ENCODE measurements at places on chromosomes 13 and 19.

DNA sequence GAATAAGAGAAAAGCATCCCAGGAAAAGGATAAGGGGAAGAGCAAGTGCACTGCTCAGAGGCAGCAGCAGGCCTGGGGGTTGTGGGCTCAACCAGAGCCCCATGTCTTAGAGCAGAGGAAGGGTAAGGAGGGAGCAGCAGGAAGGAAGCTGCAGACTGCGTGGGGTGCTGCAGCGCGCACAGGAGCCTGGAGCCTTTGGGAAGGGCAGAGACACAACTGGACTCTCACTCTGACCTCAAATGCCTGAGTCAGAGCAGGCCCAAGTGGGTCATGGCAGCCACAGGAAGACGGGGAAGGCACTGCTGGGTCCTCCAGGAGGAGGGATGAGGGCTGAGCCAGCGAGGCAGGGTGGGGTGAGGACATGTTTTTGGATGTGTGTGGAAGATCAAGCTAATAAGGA lies 31.6 kb downstream of the SIGLEC7 start:
- DNase-seq: no peak

DNA sequence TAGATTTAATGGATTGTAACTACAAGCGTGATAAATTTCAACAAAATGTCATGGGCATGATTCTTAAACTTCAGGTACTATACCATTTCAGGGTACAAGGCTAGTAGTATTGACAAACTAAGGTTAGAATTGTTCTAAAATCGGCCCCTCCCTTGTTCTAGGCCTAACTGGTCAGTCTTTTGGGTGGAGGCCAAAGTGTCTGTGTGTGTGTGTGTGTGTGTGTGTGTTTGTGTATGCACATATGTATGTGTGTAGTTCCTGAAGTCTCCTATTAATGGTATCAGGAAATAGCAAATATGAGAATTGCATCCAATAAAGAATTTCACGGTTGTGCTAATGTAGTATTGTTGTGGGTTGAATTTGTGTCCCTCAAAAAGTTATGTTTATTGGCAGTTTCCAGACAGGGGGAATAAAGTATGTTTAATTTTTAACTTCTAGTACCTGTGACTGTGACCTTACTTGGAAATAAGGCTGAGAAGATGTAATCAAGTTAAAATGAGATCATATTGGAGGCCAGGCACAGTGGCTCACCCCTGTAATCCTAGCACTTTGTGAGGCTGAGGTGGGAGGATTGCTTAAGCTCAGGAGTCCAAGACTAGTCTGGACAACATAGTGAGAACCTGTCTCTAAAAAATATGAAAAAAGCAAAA lies 119.2 kb downstream of the KLF5 start:
- no peak for DNase-seq

DNA sequence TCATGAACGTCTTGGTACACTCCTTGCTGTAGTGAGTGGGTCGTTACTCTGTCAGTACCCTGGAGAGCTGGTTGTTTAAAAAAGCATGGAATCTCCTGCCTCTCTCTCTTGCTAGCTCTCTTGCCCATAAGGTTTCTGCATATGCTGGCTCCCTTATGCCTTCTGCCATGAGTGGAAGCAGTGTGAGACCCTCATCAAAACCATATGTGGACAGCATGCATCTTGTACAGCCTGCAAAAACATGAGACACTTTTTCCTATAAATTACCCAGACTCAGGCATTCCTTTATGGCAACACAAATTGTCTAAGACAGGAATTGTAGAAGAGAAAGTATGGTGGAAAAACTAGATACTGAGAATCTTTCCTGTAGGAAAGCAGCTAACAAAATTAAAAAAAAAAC lies 516.3 kb downstream of the SLITRK6 start:
- DNase-seq: peak; percentile 38

- no peak for DNase-seq
Measured at GRCh38 chr19:38012944-38013343, 105.9 kb downstream of the SIPA1L3 start.

DNA sequence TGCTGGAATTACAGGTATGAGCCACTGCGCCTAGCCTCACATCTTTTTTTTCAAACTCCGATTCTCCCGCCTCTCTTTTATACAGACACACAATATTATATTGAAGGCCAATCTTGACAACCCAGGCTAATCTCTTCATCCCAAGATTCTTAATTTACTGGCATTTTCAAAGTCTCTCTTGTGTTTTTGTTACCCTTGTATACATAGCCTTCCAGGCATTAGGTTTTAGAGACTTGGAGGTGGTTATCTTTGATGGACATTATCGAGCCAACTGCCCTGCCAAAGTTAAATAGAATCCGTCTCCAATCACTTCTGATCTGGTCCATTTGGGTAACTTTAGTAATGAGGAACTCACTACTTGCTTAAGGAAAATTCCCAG lies 14.4 kb upstream of the CYP2A7 start:
- DNase-seq: no peak

GRCh38 chr13:63124863-63125262 lies 1709.2 kb upstream of the PCDH20 start:
- peak; percentile 48 for DNase-seq
